ENCODE measurements at places on chromosomes 13 and 19.

GRCh38 chr13:94308832-94309231 lies 170.7 kb downstream of the DCT start:
- DNase-seq, result no peak

DNA sequence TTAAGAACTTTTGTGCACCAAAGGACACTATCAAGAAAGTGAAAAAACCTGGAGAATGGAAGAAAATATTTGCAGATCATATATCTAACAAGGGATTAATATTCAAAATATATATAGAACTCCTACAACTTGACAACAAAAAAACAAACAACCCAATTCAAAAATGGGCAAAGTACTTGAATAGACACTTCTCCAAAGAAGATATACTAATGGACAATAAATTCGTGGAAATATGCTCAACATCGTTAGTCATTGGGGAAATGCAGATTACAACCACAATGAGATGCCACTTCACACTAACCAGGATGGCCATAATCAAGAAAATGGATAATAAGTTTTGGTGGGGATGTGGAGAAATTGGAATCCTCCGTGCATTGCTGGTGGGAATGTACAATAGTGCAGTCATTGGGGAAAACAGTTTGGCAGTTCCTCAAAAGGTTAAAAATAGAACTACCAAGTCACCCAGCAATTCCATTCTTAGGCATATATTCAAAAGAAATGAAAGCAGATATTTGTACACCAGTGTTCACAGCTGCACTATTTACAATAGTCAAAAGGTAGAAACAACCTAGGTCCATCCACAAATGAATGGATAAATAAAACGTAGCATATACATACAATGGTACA lies 2.2 kb upstream of the LSR start:
- no peak for DNase-seq

- DNase-seq, result no peak
Observed at GRCh38 chr13:29922281-29922821, 71.9 kb upstream of the UBL3 start.

DNA sequence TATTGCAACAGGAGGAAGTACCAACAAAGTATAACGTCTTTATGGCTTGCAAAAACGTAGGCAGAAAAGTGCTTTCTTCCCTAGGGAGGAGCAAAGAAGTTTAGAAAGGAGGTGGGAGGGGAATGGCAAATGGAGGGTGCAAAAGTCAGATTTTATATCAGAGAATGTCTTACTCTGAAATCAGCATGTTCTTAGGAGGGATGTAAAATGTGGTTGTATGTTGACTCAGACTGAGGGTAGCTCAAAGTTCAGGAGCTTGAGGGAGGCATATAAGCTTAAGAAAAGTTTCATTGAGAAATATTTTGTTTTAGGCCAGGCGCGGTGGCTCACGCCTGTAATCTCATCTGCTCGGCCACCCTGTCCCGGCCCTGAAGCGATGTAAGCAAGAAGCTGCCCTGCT lies 1.7 kb downstream of the ZNF90 start:
- no peak for DNase-seq

GRCh38 chr13:106533943-106534638 lies 1.4 kb downstream of the EFNB2 start:
- peak; percentile 22 for DNase-seq

DNA sequence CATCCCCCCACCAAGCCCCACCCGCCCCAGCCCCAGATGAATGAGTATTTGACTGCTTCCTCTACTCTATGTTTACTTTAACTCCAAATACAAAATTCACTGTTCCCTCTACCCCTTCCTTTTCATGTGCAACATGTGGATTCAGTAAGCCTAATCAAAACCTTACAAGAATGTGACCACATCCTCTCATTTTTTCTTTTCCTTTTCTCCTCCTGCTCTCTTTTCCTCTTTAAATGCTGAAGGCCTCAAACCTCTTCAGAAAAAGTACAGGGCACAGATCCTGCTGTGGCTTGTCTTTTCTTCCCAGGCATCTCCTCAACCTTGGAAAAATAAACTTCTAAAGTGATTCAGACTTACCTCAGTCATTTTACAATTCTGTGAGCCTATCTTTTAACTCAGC lies 119.0 kb downstream of the MYCBP2 start:
- no peak for DNase-seq

GRCh38 chr19:53916004-53916403 lies 6.9 kb downstream of the CACNG7 start:
- DNase-seq, result no peak

DNA sequence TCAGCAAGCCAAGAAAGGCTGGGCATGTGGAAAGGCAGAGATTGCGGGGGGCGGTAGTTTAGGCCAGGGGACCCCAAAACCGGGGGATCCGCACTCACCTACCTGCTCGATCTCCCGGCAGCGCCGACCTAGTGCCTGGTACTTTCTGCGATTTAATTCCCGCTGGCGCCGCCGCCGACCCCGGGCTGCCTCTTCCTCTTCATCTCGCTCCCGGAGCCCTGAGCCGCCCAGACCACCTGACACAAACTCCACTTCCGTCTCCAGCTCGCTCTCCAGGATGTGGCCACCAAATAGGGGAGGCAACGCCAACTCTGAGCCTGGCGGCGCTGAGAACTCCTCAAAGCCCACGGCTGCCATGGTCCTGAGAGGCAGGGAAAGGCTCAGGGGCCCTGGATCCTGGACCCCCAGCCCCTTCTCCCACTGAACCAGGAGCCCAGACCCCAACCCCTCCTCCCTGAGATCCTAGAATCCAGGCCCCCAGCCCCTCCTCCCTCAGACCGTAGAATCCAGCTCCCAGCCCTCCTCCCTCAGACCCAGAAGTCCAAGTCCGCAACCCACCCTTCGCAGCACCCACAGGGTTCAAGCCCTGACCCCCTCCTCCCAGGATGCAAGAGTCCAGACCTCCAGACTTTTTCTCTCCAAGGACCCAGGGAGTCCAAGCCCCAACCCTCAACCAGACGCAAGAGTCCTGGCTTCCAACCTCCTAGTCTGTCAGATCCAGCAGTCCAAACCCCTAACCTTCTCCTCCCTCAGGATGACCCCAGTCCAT lies 933 bp downstream of the TFPT start:
- peak; percentile 44 for DNase-seq

DNA sequence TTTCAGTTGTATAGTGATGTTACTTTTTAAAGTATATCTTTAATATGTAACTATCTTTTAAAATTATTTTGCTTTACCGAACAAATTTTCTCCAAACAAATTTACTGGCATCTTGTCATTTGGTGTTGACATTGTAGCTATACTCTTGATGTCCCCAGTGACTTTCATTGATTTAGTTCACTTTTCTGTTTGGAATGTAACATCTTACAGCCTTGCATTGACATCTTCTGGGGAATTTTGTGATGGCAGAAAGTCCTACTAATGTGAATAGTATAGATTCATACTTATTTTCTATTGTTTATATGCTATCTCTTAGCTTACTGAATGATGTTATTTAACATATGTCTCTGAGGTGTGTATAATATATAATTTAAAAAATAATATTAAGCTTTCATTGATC lies 800.9 kb upstream of the ATXN8OS start:
- DNase-seq, result no peak

DNA sequence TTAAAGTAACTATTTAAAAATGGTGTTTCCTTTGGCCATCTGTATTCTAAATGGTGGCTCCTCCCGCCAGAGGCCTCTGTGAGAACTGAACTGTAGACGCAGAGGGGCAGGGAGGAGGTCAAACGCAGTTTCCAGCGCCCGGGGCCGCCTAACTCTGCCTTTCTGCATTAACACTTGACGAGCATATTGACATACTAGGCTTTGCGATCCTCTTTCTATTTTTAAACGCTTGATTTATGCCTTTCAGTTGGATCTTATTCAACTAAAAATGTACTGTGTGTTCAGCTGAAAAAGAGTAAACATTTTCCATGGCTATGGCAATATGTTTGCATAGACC lies 74.7 kb downstream of the SPACA7 start:
- no peak for DNase-seq

DNA sequence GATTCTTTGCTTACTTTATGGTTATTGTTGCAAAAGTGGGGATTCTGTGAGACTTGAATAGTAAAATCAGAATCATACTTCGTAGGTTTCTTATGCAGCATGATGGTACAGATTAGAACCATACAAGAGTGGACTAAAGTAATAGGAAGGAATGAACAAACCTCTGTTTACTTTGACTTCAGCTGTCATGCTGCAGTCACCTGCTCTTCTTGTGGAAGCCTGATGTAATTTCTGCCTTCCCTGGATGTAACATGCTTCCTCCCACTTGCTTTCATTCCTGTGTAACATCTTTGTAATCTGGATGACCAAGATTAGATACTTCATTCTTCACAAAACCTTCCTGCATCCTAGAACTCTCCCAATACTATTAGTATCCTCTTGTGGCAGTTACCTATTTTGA lies 235.0 kb downstream of the PCCA start:
- no peak for DNase-seq

DNA sequence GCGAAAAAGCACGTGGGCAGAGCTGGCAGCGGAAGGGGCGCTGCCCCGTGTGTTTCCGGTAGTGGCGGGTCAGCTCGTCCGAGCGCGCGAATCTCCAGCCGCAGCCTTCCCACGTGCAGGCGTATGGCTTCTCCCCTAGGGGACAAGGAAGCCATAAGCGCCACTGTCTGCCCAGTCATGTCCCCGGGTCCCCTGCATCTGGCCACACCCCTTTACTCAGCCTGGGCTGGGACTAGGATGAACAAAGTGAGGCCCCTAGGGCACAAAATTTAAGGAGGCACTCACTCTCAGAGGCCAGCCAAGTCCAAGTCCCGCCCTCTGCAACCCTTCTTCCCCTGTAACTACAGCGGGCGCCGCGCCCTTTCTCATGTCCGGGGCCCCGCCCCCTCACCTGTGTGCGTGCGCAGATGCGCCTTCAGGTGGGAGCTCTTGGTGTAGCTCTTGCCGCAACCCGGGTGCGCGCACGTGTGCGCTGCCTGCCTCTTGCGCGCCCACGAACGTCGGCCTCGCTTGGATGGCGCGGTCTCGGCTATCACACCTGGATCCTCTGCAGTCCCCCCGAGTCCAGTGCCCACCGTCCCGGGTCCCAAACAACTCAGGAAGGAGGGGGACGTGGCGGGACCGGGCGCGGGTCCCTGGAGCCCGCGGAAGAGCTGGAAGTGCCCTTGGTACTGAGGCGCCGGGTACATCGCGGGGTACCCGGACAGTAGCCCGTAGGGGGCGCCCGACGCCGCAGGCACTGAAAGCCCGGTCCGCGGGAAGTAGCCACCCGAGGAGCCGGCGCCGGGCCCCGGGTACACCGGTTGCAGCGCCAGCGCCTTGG lies 1.9 kb downstream of the KLF1 start:
- peak; percentile 90 for DNase-seq

GRCh38 chr19:47133021-47133471 lies 2.4 kb downstream of the SAE1 start:
- no peak for DNase-seq

GRCh38 chr13:47226516-47226915 lies 329.7 kb upstream of the HTR2A start:
- no peak for DNase-seq

GRCh38 chr19:54644056-54644455 lies 13.8 kb downstream of the LILRB1 start:
- no peak for DNase-seq

GRCh38 chr13:112814905-112815585 lies 125.2 kb downstream of the ATP11A start:
- no peak for DNase-seq

DNA sequence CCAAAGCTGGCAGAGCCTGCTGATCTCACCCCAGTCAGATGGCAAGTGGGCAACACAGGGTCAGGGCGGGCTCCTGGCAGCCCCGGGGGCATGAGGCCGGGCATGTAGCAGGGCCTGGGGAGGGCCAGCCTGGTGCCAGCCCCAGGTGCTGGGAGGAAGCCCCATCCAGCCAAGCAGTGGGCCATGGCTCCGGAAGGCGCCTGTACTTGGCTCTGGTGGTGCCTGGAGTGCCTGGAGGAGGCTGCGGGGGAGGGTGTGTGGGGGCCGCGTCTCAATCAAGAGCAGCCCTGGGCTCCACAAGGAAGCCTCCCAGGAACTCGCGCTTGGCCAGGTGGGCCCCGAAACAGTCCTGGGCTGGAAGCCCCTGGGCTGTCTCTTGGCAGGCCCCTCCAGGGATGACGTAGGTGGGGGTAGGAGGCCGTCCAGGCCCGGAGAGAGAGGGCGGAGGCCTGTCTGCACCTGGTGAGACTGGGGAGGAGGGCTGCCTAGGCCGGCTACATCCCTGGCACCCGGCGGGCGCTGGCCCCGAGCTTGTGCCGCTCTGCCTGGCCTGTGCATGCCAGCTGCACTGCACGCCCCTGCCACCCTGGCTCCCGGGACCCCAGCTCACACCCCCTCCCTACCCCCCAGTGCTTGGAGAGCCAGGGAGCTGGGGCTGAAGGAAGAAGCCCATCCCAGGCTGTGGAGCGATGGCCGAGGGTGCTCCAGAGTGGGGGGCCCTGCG lies 45.9 kb downstream of the COMP start:
- DNase-seq, result no peak

- DNase-seq, result no peak
Observed at GRCh38 chr13:80945328-80945727, 604.4 kb upstream of the SPRY2 start.

DNA sequence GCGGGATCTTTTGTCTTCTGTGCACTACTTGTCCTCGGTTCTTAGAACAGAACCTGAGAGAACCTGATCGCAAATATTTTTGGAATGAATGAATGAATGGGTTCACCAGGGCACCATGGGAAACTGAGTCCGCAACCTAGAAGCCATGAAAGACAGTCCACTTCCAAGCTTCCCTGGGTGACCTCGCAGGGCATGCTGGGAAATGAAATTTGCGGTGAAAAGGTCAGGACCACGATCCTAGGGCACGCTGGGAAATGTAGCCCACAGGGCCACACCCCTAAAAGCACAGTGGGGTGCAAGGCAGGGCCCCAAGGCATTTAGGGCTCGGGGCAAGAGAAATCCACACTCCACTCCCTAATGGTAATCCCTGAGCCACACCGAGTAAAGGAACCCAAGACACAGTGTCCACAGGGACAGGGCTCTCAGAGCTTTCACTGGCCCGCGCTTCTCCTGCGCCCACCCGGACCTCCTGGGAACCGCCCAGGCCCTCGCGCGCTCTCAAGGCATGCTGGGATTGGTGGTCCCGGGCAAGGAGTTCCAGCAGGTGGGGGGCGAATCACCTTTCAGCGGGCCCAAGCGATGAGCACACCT lies 1.1 kb upstream of the PPP1R12C start:
- DNase-seq, result peak; percentile 50

- DNase-seq, result no peak
Observed at GRCh38 chr13:20156702-20157101, 4.2 kb downstream of the GJA3 start.

DNA sequence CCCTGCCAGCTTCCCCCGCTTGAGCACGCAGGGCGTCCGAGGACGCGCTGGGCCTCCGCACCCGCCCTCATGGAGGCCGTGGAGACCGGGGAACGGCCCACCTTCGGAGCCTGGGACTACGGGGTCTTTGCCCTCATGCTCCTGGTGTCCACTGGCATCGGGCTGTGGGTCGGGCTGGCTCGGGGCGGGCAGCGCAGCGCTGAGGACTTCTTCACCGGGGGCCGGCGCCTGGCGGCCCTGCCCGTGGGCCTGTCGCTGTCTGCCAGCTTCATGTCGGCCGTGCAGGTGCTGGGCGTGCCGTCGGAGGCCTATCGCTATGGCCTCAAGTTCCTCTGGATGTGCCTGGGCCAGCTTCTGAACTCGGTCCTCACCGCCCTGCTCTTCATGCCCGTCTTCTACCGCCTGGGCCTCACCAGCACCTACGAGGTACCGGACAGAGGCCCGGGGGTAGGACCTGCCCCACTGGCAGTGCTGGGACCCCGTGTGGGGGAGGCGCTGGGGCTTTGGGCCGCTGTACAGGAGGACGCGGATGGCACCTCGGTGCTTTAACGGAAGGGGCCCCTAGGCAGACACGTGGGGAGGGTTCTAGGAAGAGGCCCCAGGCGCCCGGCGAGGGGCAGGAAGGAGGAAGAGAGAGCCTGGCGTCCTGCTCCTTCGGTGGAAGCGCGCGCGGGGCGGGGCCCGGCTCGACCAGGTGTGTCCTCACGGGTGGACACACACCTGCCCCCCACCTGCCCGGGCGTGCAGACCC lies 681 bp downstream of the SLC5A5 start:
- peak; percentile 64 for DNase-seq
